ENCODE measurements at places on chromosomes 16 and 17. TPM values are rescaled to one million over a fixed set of nuclear protein-coding genes. Genes with fewer than 3 reads are reported as not detected.

GRCh38 chr17:51848451-51848850 is 310.1 kb downstream of the CA10 start:
- no peak for DNase-seq

DNA sequence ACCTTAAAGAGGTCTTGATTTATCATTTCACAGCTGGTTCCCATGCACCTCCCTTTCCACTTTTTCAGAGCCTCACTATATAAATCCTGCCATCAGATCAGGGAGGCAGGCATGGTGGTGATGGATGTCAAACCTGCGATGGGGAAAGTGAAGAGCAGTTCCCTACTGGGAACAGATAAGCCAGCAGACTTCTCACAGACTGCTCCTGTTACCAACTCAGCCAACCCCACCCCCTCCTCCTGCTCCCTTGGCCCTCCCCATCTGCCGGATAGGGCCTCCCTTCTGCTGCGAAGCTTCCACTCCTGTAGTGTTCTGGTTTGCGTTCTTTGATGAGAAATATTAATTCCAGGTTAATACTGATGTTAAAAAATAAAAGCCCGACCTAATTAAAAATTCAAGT is 232.1 kb downstream of the STX8 start:
- DNase-seq = no peak

DNA sequence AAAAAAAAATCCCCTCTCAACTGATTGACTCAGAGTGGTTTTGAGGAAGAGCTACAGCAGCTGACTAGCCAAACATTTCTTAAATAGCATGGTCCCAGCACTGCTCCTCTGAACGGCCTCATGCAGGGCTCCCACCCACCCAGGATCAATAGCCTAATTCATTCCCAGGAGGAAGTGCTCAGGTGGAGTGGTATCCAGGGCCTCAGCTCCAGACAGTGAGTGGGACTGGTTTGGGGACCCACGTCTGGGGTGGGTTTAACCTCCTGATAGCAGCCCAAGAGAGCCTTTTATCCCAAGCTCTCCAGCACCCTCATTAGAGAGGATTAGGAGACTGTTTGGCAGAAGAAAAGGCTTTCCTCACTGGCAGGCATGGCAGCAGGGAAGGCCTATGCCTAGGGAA is 68.5 kb upstream of the CDH5 start:
- no peak for DNase-seq

DNA sequence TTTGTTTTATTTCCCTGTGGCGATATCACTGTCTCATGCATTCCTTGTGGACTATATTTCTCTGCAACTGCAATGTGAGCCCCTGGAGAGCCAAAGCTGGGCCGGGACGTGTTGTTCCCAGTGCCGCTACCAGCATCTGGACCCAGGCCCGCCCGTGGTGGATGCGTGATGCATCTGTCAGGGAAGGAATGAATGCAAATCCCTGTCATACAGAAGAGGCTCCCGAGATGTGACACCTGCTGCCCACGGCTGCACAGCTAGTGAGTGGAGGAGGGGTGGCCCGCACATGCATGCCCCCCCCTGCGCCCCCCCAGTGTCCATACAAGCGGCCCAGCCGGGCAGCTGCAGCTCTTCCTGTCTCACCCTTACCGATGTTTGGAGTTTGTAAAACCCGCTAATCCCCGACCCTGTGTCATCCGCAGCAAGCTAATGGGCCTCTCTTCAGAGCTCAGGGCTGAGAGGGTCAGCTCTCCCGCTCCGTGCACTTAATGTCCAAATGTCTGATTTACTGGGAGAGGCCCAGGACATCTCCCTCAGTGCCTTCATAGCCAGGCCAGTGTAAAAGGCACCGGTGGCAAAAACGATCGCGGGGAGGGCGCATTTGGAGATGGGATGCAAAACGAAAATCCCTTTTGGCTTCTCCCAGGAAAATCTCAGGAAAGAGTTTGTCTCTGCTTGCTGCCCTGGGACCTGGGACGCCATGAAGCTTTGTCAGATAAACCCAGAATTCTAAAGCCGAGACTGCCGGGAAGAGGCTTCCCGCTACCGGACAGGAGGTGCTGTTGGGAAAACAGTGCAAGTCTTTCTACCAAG is 91.8 kb downstream of the FOXL1 start:
- no peak for DNase-seq

GRCh38 chr17:19306160-19307111 is 56.1 kb downstream of the B9D1 start:
- no peak for DNase-seq

DNA sequence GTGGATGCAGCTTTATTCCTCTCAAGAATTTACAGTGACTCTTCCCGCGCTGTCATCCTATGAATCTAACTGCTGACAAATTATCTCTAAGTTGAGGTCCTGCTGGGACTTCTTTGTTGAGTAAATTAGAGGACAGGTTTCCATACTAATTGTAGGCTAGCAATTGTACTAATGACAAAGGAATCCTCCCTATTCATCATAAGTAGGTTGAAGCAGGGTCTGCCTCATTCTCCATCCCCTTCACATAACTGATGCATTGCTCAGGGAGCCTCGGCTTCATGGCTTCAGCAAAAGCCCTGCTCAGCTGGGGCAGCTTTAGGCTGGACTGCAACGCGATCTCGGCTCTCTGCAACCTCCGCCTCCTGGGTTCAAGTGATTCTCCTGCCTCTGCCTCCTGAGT is 83.1 kb upstream of the IRX6 start:
- no peak for DNase-seq

DNA sequence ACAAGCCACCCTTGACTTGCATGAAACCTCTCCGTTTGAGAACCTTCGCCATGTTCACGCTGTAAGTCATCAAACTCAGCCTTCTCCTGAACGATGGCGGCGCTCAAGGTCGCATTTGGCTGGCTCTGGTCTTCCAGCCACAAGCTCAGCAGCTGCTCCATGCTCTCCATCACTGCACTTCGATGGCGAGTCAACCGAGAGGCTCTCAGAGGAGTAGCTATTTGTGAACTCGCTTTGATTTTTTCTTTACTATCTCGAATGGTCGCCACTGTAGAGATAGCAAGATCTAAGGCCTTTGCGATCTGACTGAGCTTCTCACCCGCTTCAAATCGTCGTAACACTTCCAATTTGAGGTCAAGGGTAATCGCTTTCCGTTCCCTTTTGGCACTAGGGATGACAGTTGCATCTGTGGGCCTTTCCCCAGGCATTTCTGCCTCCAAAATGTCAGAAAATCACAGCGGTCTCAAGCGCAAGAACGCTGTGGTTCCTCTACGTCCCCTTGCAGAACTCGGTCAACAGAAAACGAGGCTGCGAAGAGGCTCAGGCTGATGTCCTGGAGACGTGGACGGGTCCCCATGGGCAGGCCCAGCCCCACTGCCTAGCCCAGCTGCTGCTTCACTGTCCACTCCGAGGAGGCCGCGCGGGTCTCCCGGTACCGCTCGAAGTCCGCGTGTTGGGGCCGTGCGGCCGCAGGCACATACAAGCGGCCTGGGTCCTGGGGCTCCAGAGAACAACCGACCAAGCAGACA is 23.1 kb downstream of the DEF8 start:
- no peak for DNase-seq

DNA sequence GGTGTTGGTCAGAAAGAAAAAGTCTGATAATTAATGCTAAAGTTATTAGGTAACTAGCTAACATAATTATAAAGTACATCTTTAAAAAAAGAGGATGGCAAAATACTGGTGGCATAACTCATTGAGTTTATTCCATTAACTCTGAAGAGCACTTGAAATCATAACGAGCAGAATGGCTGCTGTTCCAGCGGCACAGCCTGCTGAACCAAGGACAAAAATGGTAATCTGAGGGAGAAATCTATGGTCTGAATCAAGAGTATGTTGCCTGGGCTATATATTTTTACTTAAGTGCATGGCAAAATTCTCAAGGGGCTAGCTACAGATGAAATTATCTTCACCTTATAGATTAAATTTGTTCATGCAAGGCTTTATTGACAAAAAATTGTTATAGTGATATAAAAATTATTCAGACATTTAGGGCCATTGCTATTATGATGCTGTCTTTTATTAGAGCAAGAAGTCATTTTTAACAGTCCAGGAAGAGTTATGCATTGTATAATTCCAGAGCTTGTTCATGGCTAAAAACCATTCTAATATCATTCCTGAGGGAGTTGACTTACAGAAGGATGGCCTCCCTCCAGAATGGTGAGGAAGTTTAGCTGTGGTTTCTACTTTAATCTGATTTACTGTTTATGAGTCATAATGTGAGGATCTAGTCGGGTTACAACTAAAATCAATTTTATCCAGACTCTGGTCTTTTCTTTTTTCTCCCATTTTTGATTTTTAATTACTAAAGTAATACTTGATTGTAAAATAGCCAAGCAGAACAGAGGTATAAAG is 41.4 kb upstream of the ANKFN1 start:
- DNase-seq = no peak

DNA sequence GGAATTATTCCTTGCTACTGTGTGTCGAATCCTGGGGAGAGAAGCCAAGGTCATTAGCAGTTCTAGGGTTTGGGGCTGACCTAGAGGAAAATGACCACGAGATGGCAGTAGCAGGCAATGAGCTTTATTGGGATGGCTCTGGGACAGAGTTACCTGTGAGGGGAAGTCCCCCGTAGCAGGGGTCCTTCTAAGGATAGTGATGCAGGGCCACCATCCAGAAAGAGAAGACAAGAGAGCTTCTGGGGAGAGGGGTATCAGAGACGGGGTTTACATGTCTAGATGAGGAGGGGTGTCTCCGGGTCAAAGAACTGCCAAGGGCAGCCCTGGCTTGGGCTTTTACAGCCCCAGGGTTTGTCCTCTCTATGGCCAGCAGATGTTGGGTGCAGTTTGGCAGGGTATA is 6.4 kb upstream of the GGT6 start:
- peak; percentile 83 for DNase-seq

DNA sequence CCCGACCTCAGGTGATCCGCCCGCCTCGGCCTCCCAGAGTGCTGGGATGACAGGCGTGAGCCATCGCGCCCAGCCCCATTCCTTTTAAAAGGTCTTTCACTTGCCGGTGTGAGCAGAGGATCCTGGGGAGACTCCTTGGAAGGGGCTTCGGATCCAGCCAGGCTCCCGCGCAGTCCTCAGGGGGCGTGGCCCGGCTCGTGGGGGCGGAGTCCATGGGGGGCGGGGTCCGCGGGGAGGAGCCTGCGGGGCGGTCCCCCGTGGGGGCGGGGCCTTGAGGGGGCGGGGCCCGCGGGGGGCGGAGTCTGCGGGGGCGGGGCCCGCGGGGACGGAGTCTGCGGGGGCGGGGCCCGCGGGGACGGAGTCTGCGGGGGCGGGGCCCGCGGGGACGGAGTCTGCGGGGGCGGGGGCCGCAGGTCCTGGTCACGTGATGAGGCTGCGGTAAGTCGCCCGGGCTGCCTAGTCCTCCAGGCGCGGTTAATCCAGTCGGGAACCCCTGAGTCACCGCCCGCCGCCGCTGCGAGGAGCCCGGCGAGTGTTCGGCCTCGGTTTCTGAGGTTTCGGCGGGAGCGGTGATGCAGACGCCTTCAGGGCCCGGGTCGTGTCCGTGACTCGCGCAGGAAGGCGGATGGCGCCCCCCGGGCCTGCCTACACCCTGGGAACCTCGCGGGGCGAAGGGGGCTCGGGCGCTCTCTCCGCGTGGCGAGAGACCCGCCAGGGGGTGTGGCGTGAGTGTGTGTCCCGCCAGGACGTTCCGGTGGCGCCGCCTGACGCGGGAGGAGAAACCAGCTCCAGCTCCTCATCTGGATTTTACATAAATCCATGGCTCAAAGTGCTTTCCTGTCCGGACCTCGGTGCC is 23.6 kb upstream of the ABR start:
- DNase-seq = no peak

DNA sequence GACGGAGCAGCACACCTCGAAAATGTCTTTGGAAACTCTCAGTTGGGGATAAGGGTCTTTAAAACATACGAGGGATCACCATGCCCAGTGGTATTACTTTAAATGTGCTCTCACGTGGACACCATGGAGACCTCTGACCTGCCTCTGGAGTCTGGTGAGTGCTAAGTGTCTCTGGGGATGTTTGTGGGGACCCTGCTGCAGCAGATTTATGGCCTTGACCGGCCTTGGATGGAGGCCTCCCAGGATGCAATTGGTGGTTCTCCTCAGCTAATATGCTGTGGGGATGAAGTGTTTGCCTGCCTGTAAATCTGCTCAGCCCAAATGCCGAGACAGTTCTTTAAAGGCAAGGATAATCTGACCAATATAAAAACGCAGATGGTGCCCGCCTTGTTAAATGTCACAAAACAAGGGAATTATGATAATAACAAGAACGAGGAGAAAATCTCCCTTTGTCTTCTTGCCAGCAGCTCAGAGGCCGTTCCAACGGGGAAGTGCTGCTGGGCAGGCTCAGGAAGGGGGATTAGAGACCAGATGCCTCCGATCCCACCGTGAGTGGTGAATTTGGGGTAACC is 154.4 kb downstream of the ABCC12 start:
- peak; percentile 20 for DNase-seq

OR1A1 gene
- 0.08 TPM for polyA plus RNA-seq

CRHR1 gene
- 0.47 TPM for polyA plus RNA-seq

ASB16 gene
- polyA plus RNA-seq = 3.0 TPM

OTOP3 gene
- polyA plus RNA-seq = not detected

RND2 gene
- 3.5 TPM for polyA plus RNA-seq

CTRB1 gene
- 0.18 TPM for polyA plus RNA-seq

NT5C3B gene
- polyA plus RNA-seq = 93.8 TPM

All from left kidney (tissue), 8 donors.